ENCODE measurements at places on chromosomes 16 and 17.

DNA sequence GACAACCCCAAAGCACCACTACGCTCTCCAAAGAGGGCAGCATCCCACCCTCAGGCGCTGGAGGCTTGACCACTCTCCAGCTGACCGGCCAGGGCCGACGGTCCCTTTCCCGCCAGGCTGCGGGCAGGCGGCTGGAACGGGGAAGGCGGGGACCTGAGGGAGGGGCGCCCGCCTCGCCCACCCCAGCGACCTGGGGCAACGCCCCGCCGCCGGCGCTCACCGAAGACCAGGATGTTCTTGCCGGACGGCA lies 431 bp downstream of the DYNC1LI2 start:
- no peak for DNase-seq

DNA sequence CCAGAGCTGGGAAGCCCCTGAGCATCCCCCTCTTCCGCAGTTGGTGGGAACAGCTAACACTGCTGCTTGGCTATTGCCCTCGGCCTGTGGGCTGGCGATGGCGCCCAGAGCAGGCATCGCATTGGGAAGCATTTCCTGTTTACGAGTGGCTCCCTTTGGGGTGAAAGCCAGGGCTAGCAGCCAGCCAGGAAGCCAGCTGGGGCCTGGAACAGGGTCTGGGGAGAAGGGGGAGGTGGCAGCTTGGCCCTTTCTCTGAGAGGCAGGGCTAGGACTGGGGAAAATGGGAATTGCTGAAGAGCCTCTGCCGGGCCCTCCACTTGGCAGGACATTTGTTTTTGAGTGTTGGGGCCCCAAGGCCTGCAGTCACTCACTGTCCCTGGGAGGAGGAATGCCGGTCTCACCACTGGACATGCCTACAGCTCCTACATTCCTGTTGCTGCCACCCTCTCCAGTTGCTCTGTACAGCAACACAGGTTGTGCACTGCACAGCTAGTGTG lies 2.4 kb upstream of the MTSS2 start:
- no peak for DNase-seq

DNA sequence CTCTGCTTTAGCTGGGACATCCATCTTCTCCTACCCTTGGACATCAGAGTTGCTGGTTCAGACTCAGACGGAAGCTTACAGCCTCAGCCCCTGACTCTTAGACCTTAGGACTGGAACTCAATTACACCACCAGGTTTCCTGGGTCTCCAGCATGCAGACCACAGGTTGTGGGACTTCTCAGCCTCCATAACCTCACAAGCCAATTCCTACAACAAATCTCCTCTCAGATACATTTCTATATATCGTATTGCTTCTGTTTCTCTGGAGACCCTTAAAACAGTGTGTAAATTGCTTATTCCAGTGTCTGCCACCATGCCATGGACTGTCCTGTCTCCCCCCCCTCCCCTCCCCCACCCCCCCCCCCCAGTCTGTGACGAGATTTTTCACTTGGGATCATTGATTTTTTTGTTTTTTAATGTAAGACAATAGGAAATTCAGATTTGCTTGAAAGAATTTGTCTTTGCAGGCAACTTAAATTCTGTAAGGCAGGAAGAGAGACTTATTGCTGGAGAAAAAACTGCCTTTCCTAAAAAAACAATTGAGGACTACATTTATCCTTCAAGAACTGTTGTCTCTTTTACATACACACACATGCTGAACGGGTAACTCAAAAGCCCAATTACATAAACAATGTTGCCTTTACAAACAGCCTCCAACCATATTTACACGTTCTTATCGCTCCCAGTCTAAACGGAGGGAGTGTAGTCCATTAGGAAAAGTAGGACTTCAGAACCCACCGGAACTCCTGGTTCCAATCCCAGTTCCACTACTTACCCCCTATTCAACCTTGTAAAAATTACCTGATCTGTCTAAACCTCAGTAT lies 39.9 kb downstream of the TEKT5 start:
- no peak for DNase-seq

GRCh38 chr17:45908460-45908859 lies 14.1 kb downstream of the MAPT start:
- DNase-seq = no peak

DNA sequence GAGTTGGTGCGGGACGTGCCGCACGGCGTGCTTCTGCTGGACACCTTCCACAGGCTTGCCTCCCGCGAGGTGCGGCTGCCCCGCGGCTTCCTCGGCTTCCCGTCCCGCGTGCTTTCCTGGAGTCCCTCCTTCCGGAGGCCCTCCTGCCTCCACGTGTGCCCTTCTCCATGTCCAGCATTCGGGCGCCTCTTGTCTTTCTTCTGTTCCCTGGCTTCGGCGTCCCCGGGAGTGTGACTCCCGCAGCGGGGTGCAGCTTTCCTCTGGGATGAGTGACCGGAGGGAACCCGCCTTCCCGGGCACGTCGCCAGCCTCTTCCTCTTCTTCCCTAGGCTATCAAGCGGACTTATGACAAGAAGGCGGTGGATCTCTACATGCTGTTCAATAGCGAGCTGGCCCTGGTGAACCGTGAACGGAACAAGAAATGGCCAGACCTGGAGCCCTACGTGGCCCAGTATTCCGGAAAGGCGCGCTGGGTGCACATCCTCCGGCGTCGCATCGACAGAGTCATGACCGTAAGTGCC lies 23.0 kb downstream of the DNAH2 start:
- no peak for DNase-seq

DNA sequence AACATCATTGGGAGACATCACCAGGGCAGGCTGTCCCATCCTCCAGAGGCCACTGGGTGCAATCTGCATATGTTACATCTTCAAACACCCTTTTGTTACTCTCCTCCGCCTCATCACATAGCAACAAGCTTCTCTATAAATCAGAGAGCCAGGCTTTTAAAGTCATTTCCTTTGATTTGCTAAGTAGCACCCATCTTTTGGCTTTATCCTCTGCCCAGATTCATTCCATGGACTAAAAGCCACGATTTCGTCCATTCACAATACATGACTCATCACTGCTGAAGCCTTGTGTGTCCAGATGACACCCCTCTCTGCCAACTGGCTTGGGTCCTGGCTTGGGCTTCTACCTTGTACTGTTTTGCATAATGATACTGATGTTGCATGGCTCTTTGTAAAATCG lies 2.0 kb upstream of the KRT38 start:
- no peak for DNase-seq

DNA sequence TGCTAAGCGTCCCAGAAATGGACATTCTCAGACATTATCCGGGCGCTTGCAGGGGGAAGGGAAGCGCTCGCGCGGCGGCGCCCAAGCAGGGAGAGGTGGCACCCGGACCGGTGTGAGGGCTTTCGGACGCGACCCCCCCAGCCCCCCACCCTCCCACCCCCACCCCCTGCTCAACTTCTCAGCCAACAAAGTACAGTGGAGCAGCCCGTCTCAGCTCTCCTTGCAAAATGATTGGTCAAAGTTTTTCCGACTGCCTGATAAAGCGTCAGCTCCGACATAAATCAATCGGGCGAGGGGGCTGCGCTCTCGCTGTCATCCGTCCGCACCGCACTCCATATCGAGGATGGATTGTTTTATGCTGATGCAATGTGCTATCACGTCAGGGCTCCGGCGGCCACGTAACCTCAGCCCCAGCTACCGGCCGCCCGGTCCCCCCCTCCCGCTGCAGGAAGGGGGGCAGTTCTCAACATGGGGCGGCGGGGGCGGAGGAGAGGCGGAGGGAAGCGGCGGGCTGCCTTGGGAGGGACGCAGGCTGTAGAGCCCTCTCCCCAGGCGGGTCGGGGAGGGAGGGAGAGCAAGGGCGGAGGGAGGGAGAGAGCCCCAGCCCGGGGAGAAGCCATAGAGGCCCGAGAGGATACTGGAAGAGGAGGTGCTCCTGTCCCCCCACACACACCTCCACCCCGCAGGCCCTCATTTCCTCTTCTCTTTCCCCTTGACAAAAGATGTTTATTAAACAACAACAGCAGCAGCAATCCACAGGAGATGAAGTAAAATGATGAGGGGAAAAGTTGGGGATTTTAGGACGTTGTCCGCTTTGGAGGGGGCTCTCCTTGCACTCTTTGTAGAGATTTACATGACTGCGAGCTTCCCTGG lies at the start of gene HOXB9:
TSS of gene HOXB9 (minus strand) at position 114 of the 873 bp plus-strand sequence. CDS start at position 25, 89 bp downstream.
- no peak for DNase-seq

- no peak for DNase-seq
Measured at GRCh38 chr17:77882040-77882439, 76.5 kb upstream of the TNRC6C start.

DNA sequence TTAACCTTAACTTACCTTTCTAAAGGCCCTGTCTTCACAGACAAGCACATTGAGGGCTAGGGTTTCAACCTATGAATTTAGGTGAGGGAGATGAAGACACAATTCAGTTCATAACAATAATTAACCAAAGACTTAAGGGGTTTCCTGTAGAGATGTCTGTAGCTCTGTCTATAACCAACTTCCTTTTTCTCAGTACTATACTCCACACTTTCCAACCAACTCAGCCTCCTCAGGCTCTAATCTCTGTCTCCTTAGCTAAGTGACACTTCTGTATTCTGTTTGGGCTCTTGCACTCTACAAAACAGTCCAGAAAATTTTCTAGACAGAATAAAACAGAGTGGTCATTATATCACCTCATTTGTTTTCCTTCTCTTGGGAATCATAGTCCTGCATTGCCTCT lies 25.8 kb downstream of the CAPNS2 start:
- DNase-seq = no peak

GRCh38 chr17:3590768-3591167 lies 18.4 kb downstream of the TRPV1 start:
- DNase-seq = no peak

- no peak for DNase-seq
Measured at GRCh38 chr17:40382251-40382650, 17.7 kb upstream of the GJD3 start.

DNA sequence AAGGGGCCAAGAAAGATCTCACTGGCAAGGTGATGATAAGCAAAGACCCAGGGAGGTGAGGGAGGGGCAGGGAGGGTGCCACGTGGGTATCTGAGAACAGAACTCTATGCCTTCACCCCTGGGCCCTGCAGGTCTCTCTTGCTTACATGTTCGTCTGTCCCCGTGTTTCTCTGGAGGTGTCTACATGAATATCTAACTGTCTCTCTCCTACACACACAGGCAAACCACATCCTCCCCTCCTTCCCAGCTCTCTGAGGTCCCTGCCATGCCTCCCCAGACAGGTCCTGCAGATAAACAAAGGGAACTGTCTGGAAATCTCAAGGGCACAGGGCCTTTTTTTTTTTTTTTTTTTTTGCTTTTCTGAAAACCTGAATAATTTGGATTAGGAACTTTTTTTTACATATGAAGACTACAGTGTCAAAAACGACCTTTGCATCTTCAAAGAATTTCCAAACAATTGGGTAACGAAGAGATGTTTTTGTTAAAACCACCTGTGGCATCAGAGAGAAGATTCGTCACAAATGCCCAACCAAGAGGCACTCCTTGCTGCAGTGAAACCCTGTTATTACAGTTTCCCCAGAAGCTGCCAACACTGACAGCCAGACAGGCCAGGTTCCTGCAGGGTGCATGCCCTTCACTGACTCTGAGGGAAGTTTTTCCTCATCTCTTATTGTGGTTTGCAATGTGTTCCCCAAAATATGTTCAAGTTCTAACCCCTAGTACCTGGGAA lies 17.8 kb downstream of the PLLP start:
- no peak for DNase-seq

DNA sequence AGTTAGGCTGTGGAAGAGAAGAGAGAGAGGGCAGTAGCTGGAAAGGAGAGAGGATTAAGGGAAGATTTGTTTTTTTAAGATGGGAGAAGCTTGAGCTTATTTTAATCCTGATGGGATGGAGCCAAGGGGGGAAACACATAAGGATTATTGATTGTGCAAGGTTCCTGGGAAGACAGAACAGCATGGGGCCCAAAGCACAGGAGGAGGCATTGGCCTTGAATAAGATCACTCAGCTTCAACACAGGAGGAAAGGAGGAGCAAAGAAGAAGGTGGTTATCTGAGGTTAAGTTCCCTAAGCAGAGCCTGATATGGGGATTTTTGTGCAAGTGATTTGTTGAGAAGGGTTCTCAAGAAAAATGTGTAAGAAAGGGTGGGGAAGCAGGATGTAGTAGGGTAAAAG lies 169.8 kb downstream of the ABCC12 start:
- no peak for DNase-seq

- DNase-seq = no peak
Measured at GRCh38 chr17:9367156-9367555, 208.5 kb downstream of the STX8 start.

DNA sequence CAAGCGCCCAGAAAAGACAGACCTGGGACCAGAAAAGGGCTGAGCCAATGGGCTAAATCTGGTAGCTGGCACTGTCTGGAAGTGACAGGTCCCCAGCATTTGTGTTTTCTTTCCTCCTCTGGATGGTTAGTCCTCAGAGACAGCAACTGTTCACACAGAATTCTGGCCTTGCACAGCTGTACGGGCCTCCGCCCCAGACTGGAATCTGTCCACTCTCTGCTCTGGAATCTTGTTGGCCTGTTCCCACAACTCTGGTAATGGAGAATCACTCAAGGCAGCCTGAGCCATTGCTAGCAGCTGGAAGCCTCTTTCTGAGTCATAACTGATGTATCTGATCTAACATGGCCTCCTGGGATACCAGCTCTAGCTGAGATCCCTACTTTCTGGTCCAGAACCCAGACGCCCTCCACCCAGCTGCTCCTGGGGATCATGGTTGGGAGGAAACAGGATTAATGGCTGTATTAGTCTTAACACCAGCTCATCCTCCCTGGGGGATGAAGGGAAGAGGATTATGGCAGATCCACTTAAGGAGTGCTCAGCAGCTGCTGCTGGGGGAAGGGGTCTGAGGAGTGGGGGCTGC lies 9.1 kb downstream of the ZNF668 start:
- peak; percentile 38 for DNase-seq

- no peak for DNase-seq
Measured at GRCh38 chr17:82487910-82488309, 29.4 kb downstream of the NARF start.

GRCh38 chr17:39926588-39927100 lies 757 bp downstream of the ORMDL3 start:
- DNase-seq = no peak

DNA sequence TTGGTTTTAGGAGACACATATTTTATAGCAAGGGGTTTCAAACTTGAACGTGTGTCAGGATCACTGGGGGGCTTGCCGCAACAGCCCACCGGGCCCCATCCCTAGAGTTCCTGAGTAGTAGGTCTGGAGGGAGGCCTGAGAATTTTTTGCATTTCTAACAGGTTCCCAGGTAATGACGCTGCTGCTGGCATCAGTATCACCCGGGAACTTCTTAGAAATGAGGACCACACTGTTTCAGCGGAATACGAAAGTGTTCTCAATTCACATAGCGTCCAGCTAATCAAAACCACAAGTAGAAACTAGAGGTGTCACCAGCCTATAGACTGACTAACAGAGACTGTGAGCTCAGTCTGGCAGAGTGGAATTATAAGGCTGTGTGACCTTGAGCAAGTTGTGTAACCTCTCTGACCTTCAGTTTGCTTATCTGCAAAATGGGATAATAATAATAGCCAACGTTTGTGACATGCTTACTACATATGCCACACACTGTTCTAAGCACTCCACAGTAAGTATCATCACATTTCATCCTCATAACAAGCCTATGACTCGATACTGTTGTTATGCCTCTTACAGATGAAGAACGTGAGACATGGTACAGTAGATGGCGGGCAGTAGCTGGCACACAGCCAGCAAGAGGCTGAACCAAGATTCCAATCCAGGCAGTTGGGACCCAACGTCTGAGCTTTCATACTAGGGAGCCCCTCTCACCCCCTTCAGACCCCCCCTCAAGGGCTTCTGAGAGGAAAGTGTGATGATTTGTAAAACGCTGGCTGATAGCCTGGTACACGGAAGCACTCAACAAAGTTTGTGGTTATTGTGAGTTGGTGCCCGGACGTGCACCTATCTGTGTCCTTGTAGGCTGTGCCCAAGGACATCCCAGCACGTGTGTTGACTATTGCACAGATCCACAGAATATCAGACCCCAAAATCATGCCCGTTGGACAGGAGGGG lies 4.6 kb upstream of the ICAM2 start:
- no peak for DNase-seq
